ENCODE measurements at places on chromosomes 5 and 9.

GRCh38 chr9:13377171-13377925, 97.9 kb upstream of the MPDZ start:
- no peak for DNase-seq

DNA sequence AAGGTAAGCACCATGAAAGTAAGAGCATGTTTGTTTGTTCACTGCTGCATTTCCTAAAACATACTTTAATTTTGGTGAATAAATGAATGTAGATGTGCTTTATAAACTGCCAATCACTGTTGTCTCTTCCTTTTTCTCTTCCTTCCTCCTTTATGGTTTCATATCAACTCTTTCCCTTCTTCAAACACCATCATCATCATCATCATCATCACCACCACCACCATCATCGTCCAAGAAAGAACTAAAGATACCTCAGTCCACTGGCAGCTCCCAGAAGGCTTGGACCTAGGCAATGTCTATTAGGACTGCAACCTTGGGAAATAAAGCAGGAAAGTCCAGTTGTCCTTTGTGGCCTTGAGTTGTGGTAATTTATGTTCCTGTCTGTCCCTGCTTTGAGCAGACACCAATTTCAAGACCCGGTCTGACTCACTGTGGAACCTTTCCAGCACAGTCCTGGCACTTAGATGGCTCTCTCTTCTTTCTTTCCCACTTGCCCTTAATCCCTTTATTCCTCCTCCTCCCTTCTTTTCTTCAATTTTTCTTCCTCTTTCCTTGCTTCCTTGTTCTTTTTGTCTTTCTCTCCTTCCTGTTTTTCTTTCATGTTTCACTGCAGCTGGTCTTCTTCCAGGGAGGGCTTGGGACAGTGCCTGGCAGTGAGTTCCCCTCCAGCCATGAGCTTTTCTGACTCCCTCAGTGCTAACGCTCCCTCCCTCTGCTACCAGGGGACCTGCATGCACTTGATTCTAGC, 99.3 kb downstream of the ANGPTL2 start:
- no peak for DNase-seq

DNA sequence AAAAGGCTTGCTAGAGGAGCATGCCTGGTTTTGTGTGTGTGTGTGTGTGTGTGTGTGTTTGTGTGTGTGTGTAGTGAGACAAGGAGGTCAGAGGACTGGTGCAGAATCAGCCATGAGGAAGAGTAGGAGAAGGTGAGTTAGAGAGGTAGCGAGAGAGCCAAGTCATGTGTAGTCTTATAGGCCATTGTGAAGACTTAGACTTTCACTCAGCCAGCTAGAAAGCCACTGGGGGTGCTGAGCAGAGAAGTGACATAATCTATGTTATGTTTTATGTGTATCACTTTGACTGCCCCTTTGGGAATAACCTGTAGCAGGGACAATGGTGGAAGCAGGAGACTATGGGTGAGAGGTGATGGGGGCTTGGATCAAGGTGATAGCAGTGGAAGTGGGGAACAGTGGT, 180.5 kb upstream of the CLINT1 start:
- DNase-seq, result no peak

- DNase-seq, result no peak
Observed at GRCh38 chr9:16314476-16314875, 556.0 kb downstream of the BNC2 start.

GRCh38 chr5:35698047-35698808, 80.6 kb downstream of the SPEF2 start:
- DNase-seq, result peak; percentile 43

GRCh38 chr9:6893350-6894131, 135.8 kb downstream of the KDM4C start:
- no peak for DNase-seq

- DNase-seq, result no peak
Observed at GRCh38 chr5:102226321-102226720, 69.8 kb downstream of the SLCO4C1 start.

- no peak for DNase-seq
Observed at GRCh38 chr5:89769975-89770374, 639.6 kb downstream of the CETN3 start.

Measured in inflammatory macrophage treated with lipopolysaccharide for 1 hour (primary cell).